ENCODE measurements at places on chromosomes 16 and 17.
A peak's percentile ranks its signal among the peaks of the same experiment; 100 is the strongest.

DNA sequence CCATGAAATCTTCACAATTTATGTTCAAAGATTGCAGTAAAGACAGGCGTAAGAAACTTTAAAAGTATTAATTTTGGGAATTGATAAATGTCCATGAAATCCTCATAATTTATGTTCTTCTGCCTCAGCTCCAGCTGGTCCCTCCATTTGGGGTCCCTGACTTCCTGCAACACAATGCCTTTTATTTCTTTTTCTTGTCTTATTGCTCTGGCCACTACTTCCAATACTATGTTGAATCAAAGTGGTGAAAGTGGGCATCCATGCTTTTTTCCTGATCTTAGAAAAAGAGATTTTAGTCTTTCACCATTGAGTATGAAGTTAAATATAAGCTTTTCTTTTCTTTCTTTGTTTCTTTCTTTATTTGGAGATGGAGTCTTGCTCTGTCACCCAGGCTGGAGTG is 14.3 kb downstream of the TAT start:
- no peak for DNase-seq

- DNase-seq: no peak
Observed at GRCh38 chr16:54053891-54054820, 232.4 kb downstream of the IRX3 start.

DNA sequence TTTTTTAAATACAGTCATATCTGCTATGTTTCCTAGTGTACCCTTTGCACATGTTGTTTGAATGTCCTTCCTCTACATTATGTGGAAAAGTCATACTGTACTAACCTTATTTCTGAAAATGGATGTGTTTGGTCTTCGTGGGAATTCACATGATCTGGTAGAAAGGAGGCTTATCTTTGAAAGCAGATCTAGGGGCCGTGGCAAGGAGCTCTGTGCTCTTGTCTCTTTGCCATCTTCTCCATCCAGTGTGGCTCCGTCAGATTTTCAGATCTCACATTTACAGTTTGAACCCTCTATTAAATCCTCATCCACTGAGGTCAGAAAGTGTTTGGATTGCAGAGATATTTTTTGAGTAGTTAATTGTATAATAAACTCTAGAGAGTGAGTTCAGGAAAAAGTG is 32.9 kb downstream of the MAP2K4 start:
- DNase-seq: no peak

DNA sequence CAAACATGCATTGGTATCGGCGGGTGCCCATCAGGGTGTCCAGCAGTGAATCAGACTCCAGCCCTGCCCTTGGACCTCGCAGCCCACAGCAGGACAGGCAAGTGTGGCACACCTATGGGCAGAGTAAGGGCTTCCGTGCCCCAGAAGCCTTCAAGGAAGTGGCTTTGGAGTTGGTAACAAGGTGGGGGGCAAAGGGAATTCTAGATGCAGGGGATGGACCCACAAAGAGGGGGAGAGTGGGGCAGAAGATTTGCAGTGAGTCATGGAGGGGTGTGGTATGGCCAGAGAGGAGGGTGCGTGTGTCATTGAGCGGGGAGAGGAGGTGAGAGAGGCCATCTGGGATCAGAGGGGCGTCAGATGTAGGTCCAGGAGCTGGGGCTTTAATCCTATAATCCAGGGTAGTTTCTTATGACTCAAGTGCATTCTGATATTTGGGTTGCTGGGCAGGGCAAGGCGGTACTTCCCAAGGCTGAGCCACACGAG is 8.5 kb upstream of the SPNS2 start:
- DNase-seq: no peak

DNA sequence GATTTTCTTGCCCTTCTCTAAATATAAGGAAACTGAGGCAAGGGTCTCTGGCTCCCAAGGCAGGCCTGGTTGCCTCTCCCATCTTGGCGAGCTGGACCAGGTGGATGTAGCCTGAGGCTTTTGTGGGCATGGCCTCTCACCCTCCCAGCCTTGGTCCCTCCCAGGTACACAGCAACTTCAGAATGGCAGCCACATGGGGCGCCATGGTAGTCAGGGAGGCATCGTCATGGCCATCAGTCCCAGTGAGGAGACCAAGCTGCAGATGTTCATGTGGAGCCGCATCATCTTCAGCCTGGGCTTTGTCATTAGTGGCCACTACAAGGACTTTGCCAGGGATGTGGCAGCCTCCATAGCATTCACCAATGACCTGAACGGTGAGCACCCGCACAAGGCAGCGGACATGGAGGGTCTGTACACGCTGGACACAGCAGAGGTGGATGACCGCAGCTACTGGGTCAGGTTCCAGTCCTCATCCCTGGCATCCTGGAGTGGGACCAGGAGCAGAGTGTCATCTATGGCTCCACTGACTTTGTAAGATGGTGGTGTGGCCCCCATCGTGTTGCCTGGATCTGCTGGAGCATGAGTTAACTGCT is 165.8 kb upstream of the ZNF267 start:
- no peak for DNase-seq

GRCh38 chr16:49023050-49023449 is 258.6 kb downstream of the CBLN1 start:
- no peak for DNase-seq

DNA sequence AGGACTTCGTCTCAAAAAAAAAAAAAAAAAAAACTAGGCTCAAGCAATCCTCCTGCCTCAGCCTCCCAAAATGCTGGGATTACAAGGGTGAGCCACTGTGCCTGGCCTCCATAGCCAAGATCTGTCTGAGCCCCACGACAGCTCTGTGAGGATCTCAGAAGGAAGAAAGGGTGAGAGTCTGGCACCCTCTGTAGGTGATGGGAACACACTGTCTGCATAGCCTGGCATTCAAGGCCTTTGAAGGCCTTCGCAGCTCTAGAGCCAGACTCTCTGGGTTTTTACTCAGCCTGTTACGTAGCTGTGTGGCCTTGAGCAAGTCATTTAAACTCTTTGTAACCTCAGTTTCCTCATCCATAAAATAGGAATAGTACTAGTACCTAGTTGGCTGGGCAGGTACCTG is 6.3 kb upstream of the XPO6 start:
- peak; percentile 33 for DNase-seq

- DNase-seq: no peak
Observed at GRCh38 chr16:74226338-74226954, 70.2 kb upstream of the PSMD7 start.

GRCh38 chr16:79612207-79612606 is 11.7 kb upstream of the MAF start:
- no peak for DNase-seq

DNA sequence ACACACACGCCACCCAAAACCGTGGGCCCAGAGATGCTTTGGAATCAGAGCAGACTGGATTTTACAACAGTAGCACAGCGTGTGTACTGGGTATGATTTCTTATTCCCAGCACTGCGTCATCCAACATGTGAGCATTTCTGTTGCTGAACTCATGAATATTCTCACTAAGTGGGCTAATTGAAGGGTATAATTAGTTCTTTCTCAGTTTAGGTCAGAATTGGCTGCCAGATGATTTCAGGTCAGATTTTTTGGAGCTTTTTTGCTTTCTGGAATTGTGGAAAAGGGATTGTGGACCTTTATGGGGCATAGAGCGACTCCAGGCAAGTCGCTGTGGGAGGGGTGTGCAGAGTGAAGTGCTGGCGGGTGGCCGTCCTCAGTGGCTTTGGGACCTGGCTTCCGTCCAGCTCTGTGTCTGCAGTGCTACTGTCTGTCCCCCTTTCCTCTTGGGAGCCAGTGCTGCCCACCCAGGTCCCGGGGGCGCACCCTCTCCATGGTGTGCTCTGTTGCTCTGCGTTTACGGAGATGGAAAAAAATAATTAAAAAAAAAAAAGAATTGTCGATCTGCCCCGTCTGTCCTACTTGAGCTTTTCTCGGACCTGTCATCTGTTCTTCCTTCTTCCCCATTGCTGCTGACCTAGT is 25.0 kb downstream of the FOXK2 start:
- DNase-seq: no peak

DNA sequence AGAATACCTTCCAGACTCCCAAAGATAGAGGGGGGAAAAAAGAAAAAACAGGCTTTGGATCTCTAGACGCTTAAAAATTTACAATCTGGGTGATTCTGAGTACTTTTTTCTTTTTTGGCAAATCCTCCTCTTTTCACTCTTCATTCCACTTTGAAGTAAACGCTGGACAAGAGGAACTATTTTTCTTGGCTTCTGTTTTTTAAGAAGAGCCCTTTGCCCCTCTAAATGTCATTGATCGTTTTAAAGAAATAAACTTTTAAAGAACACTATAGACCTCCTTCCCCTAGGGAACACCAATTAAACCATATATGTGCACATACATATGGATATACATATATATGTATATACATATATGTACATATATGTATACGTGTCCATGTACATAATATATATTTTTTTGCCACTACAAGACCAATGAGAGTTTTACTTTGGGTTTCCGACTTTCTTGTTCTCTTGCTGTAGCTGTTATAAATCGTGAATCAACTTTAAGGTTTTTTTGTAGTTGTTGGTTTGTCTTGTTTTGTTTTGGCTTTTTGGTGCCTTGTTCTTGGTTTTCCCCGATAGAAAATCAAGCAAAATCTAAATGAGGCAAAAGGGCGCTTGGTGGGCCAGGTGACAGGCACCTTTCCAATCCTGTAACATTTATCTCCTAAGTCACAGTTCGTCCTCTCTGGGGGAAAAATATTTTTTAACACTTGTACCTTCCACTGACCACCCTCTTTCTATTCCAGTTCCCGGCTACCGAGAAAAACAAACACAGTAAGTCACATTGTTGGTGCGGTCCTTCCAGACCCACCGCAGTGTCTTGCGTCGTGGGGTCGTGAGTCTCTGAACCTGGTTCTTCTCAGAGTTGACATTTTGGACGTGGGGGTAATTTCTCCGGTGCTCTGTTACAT is 4.4 kb downstream of the FOXF1 start:
- no peak for DNase-seq
